ENCODE measurements at places on chromosomes 5 and 9.

DNA sequence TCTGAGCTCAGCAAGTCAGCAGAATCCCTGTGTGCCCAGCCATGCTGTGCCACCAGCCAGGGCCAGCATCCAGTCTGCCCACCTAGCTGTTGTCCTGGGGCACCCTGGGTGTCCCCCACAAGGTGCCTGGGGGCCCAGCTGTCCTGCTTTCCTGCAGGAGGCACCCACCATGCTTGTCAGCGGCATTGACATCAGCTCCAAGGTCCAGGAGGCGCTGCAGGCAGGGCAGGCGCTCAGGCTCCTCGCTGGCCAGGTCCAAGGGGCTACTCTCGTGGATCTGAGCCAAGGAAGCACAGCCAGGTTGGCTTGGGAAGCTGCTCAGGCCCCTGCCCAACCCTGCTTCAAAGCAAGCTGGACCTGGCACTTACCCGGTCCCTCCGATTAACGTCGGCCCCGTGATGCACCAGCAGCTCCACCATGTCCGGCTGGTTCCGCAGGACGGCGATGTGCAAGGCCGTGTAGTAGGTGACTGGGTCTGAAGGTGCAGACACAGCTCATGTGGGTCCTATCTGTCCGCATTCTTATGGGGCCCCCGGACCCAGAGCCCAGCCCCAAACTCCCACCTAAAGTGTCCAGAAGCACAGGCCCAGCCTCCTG, 2.8 kb downstream of the ASB6 start:
- no peak for DNase-seq

DNA sequence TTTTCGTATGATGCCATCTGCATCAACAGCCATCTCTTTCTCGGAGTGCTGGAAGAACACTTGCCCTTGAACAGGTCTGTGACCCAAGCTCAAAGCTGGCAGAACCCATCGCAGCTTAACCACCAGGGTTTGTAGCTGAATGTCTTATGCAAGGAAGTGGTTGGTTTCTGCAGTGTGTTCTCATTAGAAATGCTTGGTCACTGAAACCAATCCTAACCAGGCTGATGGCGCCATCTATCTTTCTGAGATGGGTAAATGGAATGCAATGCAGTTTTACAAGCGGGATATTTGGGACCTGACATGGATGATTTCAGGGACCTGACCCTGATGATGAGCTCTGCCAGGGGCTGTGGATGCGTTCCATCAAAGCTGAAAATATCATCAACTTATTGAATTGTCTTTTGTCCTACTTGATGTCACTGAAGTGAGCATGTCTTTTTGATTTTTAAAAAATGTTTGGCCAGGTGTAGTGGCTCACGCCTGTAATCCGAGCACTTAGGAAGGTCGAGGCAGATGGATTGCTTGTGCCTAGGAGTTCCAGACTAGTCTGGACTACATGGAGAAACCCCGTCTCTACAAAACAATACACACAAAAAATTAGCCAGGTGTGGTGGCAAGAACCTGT, 28.7 kb downstream of the DMRT3 start:
- DNase-seq: peak; percentile 89

GRCh38 chr5:170113522-170113900, 7.8 kb downstream of the FOXI1 start:
- no peak for DNase-seq

DNA sequence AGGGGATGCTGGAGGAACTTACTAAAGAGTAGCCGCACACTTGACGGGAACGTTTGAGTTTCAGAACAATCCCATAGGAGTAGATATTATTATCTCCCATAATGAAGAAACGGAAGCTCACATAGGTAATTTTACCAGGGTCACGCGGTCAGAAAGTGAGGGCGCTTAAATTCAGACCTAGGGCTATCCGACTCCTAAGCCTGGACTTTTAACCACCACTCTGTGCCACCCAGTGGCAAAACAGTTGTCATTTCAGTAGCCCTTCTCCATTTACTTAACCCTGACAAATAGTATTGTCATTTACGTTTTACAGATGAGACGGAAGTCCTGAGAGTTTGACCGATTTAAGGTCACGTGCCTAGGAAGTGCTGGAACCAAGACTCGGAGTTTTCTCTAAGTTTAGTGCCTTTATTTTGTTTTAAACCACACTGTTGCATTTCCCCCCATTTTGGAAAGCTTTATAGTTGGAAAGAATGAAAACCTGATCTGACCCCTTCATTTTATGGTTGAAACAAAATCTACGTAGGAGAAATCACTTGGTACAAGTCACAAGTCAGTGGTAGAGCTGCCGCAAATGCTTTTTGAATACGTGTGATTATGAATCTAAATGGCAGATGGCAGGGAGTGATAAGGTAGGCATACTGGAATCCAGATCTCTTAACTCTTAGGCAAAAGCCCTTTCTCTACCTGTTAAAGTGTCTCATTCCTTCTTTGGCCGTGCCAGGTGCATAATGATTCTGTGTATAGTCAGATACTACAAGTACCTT, 650 bp downstream of the MRRF start:
- DNase-seq: peak; percentile 44

GRCh38 chr5:34842554-34842953, 3.6 kb downstream of the TTC23L start:
- DNase-seq: no peak

GRCh38 chr9:95545831-95546567, 29.2 kb upstream of the PTCH1 start:
- no peak for DNase-seq

Data from GM23338 (cell line).